ENCODE measurements at places on chromosomes 12 and 14. TPM values are rescaled to one million over a fixed set of nuclear protein-coding genes. Genes with fewer than 3 reads are reported as not detected.

The HCAR1 gene
- total RNA-seq = 0.04 TPM

The TOMM20L gene
- not detected for total RNA-seq

The ADAM21 gene
- not detected for total RNA-seq

The CCDC38 gene
- total RNA-seq = 0.06 TPM

The SLC2A3 gene
- 5.2 TPM for total RNA-seq

The FRMD6 gene
- 25.7 TPM for total RNA-seq

The SLC17A8 gene
- total RNA-seq = not detected

The RASSF9 gene
- total RNA-seq = 0.43 TPM

The TSPAN9 gene
- 16.7 TPM for total RNA-seq

The RDH5 gene
- 2.6 TPM for total RNA-seq

The LMNTD1 gene
- total RNA-seq = not detected

The PLEKHD1 gene
- total RNA-seq = 0.03 TPM

The SMAGP gene
- total RNA-seq = 23.2 TPM

The DNAH10 gene
- total RNA-seq = 0.36 TPM

The OASL gene
- 4.8 TPM for total RNA-seq

The TAS2R43 gene
- total RNA-seq = not detected

The CKAP4 gene
- total RNA-seq = 82.5 TPM

The DYNLL1 gene
- total RNA-seq = 694 TPM

The PIK3C2G gene
- not detected for total RNA-seq

The GMFB gene
- total RNA-seq = 97.2 TPM

The FAM181A gene
- total RNA-seq = not detected

The SAV1 gene
- 19.1 TPM for total RNA-seq

The CPNE6 gene
- total RNA-seq = not detected

The SPRYD3 gene
- total RNA-seq = 38.0 TPM

The RTL1 gene
- 0.30 TPM for total RNA-seq

The SIX1 gene
- 7.8 TPM for total RNA-seq

The TAS2R42 gene
- total RNA-seq = not detected

Data from A549 treated with CpdA at 1 μM for 4 hours (cell line).